NCI-H187 treated with DMSO at 0.1 percent for 48 hours (cell line): ENCODE measurements at places on chromosomes 6 and 20.
A peak's percentile ranks its signal among the peaks of the same experiment; 100 is the strongest.

DNA sequence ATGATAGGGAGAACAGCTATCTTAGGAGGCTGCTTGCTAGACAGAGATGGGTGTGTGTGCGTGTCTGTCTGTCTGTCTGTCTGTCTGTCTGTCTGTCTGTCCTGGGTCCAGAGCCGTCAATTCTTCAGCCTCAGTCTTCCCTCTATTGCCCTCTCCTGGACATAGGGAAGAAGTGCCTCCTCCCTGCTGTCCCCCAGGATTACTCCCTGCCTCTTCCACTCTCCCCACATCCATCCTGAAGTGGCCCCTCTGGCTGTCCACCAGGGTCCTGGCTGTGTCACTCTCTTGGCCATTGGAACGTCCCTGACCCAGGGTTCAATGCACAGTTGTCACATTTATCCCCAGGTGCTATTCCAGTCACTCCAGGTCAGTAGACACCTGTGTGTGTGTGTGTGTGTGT is 10.2 kb downstream of the TREML2 start:
- DNase-seq: no peak

- DNase-seq: no peak
These were observed 998 bp downstream of the BMP2 start for GRCh38 chr20:6768228-6769140.

DNA sequence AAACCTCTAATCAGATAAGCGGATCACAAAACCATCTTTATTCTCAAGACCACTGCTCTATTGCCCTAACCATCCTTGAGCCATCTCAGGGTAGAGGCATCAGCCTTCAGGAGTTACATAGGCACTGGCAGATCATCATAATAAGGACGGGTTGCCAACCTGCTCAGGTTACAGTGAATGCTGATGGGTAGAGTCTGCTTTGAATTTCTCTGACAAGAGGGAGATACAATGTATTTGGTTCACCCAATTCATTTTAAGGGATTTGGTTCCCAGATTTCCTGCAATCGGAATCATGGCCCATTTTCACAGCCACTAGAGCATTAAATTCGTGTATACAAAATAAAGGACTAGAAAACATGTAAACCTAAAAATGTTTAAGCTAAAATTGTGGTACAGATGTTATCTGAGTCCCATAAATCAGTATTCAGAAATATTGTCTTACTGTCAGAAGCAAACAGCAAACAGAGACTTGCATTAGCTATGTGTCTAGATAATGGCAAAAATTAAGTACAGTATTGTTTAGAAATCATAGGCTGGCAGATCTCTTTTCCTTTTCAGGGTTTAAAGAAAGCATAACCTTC is 41.9 kb upstream of the TMEM170B start:
- DNase-seq: no peak

GRCh38 chr6:167721291-167721690 is 105.4 kb upstream of the AFDN start:
- no peak for DNase-seq

GRCh38 chr6:131980791-131981623 is 29.8 kb upstream of the CCN2 start:
- no peak for DNase-seq

DNA sequence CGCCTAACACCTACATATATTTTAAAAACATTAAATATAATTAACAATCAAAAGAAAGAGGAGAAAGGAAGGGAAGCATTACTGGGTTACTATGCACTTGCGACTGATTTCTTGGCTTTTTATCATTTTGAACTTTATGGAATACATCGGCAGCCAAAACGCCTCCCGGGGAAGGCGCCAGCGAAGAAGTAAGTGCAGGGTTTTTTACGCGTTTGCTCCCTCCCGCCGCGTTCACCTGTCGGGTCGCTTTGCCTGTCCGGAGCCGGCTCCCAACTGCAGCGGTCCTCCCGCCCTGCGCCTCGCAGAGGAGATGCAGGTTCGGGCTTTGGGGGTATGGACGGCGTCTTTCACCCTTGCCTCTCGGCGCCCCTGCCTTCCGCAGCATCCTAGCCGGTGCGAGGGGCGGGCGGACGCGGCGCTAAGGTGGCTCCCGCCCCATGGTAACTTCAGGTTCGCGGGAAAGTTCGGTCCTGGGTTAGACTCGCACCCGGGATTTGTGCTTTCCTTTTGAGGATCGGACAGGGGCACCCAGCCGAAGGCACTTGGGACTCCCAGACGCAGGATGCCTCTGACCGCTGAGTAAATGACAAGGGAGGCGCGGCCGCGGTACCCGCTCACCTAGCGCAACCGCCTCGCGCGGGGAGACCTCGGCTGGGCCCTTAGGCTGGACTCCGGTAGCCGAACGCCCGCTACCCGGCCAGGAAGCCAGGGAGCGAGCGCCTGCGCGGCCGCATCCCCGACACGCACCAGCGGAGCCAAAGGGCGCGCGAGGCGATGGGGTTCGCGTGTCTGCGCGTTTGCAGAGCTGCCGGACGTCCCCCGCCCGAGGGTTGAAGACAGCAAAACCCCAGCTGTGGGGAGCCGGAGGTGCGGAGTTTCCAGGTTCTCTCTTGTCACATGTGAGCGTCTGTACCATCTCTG is 891 bp downstream of the RSPO3 start:
- DNase-seq: no peak

DNA sequence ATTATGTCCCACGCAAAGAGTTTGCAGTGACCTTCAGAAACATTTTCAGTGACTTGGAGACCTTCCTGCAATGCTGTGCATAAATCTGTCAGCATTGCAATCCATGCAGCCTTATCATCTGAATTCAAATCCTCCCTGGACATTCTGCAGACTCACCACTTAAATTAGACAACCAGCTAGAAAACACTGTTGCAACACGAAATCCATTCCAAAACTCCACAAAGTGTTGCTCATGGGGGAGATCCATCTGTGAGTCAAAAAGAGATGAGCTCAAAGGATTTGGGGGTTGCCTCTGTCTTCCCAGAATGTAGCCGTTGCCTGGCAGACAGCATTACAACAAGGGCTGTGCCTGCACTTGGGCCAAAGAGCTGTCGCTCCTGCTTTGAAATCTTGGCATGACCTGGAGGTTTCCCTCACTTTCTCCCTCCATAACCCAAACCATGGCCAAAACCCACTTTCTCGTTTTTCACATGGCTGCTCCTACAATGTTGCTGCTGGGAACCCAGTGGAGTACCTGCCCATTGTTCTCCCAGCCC is 163.5 kb upstream of the CDYL start:
- DNase-seq: no peak

- DNase-seq: no peak
These were observed 113.9 kb downstream of the EDN1 start for GRCh38 chr6:12403947-12404647.

DNA sequence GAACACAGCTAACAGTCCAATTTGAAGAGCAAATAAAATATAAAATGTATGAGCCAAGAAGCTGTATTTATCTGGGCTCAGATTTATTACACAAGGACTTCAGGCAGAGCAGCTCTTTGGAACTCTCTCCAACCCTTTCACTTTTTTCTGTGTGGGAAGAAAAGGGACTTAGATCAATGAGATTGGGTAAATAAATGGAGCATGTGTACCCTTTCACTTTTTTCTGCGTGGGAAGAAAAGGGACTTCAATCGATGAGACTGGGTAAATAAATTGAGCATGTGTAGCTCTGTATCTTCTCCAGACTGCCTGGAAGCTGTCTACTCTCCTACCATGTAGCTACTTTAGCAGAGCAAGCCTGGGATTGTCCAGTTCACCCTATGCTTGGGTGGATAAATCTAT is 10.7 kb downstream of the SLC17A3 start:
- no peak for DNase-seq

DNA sequence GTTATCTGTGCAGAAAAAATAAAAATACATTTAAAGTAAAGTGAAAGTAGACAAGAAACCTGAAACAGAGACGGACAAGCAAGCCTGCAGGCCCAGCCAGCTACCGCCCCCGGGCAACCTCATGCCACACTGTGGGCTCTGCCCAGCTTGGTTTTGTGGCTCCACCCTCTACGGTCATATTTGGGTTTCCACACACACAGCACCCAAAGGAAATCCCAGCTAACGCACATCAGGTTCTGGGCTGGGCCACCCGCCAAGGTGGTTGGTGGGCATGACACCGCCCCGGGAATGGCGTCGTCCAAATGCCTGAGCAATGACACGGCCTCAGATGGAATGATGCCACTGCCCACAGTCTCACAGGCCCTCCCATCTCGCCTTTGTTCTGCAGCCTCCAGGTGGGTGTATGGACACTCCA is 22.9 kb downstream of the FAM110A start:
- DNase-seq: no peak

GRCh38 chr6:118700531-118700930 is 49.1 kb upstream of the CEP85L start:
- DNase-seq: no peak

- no peak for DNase-seq
These were observed 5.4 kb downstream of the DLL1 start for GRCh38 chr6:170285482-170285881.

- no peak for DNase-seq
These were observed 84.8 kb downstream of the CD40 start for GRCh38 chr20:46202766-46203509.

DNA sequence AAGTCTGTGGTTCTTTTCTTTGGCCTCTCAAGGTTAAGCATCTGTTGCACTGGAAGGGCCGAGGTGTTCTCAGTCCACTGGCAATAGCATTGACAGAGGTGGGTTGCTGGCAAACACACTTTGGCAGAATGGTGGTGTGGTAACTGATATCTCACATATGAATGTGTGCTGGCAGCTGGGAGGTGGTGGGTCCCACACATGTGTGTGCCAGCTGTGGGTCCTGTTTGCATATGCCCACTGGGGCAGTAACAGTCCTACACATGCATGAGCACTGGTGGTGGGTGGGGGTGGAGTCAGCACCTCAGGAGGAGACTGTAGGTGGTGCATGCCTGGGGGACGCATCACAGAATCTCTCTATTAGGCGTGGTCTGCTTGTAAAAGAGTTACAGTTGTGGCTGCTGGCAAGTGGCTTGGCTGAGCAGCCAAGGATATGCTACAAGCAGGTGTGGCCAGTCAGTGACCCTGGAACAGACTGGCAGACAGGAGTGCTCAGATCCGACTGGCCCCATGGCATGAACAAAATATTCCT is 934.3 kb downstream of the GRIK2 start:
- DNase-seq: no peak

GRCh38 chr6:24581084-24581669 is 64.8 kb downstream of the KIAA0319 start:
- peak; percentile 32 for DNase-seq

- no peak for DNase-seq
These were observed 696.9 kb upstream of the EYS start for GRCh38 chr6:66403966-66404365.

GRCh38 chr6:75287424-75287823 is 2.8 kb upstream of the TMEM30A start:
- no peak for DNase-seq

DNA sequence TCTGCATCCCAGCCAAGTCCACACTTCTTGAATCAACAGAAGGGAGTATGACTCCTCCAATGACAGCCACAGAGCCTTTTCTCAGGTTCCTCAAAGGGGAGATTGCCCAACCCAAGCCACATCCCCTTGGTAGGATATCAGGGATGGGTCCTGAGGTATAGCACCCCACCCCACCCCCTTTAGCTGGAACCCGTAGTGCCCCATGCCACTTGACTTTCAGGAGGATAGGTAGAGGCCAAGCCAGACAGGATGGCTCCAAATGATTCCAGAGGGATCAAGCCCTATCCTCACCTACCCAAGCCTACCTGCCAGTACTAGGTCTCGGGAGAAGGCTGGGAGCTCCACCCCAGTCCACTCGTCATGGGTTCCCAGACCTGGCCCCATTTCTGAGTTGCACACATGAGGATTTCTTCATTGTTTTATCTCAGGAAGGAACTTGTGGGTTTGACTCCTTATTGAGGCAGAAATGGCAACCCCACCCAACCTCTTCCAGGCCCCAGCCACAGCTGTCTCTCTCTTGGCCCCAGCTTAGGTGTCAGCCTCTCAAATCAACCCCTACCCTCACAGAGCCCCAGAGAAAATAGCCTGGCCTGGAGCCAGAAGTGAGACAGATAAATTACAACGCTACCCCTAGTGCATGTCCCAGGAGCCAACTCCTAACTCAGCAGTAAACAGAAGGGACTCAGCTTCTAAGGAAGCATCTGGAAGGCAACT is 3.6 kb downstream of the CCND3 start:
- DNase-seq: no peak

DNA sequence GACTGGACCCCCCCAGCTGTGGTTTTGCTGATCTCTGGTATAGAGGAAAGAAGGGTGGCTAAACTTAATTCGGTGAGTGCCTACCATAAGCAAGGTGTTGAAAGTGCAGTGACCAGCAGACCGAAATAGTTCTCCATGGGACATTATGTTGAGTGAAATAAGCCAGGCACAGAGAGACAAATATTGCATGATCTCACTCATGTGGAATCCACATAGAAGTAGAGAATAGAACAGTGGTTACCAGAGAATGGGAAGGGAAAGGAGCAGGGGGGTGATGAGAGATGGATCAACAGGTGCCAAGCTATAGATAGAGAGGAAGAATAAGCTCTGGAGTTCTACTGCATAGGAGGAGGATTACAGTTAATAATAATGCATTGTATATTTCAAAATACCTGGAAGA is 9.7 kb upstream of the GCNT2 start:
- no peak for DNase-seq

DNA sequence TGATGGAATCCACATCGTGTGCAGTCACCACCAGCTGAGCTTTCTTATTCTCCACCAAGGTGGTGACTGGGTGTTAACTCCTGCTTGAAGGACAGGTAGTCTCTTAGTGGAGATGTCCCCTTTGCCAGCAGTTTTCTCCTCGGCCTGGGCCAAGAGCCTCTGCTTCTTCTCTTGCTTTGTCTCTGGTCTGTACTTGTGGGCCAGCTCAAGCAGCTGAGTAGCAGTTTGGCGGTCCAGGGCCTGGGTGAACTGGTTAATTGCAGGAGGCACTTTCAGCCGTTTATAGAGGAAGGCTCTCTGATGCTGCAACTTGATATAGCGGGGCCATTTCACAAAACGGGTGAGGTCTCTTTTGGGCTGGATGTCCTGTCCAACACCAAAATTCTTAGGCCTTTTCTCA is 76.0 kb upstream of the NNAT start:
- no peak for DNase-seq

DNA sequence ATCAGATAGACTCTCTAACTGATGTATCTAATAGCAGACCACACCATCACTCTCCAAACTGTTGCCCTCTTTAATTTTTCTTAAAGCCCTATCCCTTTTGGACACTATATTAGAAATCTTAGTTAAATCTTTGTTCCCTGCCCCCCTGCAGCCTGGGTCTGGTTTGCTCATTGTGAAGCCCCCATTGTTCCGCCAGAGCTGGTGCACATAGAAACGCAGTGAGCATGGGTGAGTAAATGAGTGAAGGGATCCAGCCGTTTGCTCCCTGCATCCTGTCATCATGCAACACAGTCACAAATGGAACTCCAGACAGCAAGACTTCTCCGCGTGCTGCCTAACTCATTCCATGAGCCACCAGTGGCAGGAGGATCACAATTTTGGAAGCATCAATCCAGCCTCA is 402.5 kb downstream of the PREX1 start:
- no peak for DNase-seq

DNA sequence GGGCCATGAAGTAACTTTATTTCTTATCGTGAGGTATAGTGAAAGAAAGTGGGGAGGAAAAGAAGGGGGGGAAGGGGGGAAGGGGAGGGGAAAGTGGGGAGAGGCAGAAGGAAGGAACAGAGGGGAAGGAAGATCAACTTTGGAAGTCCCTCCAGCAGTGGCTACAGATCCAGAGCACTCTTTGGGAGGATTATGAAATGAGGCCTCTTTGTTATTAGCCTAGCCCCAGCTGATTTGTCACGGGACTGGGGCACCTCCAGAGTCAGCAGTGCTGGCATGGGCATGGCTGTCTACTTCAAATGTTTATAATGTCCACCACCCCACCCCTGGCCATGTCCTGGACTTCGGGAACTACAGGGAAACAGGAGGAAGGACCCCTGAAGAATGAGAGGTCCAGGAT is 7.6 kb downstream of the MOCS1 start:
- DNase-seq: no peak
